CD14-positive monocyte (primary cell): ENCODE measurements at places on chromosomes 4 and X.

- DNase-seq, result no peak
Measured at GRCh38 chr4:150411520-150411919, 170.4 kb upstream of the MAB21L2 start.

DNA sequence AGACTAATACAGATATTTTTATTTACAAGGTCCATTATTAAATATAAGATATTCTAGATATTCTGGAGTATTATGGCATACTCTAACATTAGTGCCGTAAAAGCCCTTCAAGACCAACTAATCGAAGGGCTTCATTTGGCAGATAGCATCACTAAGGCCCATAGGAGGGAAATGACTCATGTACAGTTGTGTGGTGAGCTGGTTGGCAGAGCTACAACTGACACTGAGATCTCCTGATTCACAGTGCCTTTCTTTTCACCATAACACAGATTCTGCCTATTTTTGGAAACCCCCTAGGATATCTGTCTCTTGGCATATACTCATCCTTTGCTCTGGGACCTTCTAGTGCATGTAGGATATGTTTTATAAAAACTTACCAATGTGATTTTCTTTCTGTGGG lies 201.7 kb upstream of the AFF2 start:
- peak; percentile 15 for DNase-seq

GRCh38 chrX:7891928-7892327 lies 35.3 kb downstream of the PNPLA4 start:
- no peak for DNase-seq

DNA sequence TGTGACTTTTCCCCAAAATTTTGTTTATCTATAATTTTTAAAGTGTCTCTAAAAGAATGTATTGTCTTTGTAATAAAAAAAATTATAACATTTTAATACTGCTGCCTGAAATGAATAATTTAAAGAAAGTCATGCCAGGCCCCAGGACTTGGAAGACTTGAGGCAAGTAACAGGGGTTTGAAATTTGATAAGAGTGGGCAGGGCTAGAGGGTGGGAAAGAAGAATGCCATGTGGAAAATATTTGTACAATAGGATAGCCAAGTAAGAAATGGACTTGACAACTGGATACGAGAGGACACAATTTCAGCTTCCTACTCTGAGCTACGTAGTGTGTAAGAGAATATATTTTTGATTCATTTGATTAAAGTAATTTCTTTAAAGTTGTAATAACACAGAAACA lies 36.9 kb upstream of the ANKRD50 start:
- no peak for DNase-seq

- no peak for DNase-seq
Measured at GRCh38 chr4:602559-602942, 22.8 kb upstream of the PDE6B start.

- DNase-seq, result no peak
Measured at GRCh38 chr4:48986654-48987164, 634 bp downstream of the CWH43 start.

DNA sequence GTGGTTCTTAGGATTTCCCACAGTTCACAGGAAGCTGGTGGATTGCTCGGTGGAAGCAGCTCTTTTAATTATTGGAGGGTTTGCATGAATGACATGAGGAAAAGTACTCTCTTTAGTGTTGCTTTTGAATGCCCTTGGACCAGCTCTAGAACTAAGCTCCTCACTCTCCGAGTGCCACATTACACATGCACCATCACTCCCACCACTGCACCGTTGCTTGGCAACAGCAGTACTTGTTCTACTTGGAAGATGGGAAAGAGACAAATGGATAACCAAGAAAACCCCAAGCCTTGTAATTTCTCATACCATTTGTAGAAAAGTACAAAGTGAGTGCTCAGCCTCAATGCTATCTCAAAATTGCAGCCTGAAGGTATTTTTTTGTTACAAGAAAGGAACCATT lies 620.2 kb upstream of the BOD1L1 start:
- DNase-seq, result no peak

GRCh38 chr4:80576796-80577195 lies 241.3 kb downstream of the CFAP299 start:
- no peak for DNase-seq

GRCh38 chrX:120485315-120485637 lies 16.2 kb upstream of the LAMP2 start:
- no peak for DNase-seq

DNA sequence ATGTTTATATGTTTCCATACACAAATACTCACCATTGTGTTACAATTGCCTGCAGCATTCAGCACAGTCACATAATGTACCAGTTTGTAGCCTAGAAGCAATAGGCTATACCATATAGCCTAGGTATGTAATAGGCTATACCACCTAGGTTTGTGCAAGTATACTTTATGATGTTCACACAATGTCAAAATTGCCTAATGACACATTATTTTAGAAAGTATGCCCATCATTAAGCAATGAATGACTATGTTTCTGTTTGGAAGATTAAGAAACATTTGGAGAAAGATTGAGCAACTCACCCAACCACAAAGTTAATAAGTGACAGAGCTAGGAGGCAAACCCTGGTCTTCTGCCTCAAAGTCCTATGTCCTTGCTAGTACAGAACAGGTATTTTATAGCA lies 96.8 kb upstream of the GRIA3 start:
- peak; percentile 49 for DNase-seq

DNA sequence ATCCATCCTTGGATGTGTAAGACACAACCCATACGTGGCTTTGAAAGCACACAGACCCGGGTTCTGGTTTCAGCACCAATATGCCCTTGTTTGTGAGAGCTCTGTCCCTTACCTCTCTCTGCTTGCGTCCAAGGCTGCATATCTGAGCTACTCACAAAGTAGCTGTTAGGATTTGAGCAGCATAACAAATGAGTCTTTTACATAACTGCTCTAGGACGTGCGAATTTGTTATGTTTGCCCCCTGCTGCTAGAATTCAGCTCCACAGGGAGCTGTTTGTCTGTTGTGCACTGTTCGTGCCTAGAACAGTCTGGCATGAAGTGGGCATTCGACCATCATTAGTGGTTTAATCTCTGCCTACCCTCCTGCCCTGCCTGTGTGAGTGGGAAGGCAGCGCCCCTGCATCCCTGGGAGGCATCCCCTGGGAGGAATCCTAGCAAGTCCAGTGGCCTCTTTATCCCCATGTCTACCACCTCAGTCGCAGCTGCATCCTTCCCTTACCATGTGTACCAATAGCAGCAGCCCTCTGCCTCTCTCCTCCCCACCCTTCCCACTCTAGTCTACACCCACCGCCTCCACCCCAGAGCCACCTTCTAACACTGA lies 42.1 kb downstream of the SLC2A9 start:
- no peak for DNase-seq

- no peak for DNase-seq
Measured at GRCh38 chr4:61866378-61867030, 666.4 kb downstream of the ADGRL3 start.
